NAMALWA (cell line): ENCODE measurements at places on chromosomes 11 and 22.

GRCh38 chr11:59728154-59728553, 14.5 kb upstream of the OR10V1 start:
- no peak for DNase-seq

DNA sequence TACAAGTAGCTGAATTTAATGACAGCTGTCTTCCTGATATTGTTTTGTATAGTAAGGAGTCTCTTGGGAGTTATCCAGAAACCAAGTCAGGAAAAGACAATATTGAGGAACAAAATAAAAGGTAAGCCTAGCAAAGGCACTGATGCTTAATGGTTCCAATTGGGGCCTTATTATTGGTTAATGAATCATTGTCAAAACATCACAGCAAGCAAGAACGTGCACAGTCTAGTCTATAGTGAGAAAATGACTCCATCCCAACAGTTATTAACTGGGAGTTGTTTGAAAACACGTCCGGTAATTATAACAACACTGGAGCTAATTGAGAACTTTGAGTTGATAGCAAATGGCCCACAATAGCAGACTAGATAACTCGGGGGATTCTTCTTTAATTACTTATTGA, 17.7 kb downstream of the BSX start:
- no peak for DNase-seq

DNA sequence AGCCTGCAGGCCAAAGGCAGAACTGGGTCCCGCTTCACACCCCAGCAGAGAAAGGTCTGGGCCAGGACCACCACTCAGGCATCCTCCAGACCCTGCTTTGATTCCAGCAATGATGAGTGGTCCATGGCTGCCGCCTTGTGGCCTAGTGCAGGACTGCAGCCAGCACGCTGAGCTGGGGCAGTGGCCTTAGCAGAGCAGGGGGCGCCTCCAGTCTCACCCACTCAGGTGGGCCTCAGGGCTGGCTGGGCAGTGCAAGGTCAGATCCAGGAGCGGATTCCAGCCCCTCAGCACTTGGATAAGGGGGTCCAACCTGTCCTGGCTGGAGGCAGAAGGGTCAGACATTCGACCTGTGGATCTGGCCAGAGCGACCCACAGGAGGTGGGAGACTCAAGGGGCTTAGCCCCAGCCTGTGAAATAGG, 9.6 kb upstream of the PDE2A start:
- peak; percentile 78 for DNase-seq

- no peak for DNase-seq
Observed at GRCh38 chr22:29312218-29313125, 3.0 kb downstream of the RASL10A start.

DNA sequence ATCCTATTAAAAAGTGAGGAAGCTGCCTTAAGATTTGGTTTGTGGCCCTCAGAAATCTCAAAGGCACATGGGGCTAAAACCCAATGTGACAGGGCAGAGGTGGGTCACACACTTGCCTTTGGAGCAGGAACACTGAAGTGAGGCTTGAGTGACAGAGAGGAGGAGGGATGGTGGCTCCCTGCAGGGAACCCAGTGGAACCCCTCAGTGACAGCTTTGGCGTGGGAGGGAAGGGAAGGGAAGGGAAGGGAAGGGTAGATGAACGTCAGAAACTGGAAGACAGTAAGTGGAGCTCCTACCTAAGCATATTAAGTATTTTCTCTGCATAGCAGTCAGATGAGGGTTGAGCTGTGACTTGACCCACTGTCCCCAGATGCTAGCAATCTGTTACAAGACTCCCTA, 68.5 kb downstream of the TMPRSS5 start:
- DNase-seq = no peak
